SHP77 (cell line): ENCODE measurements at places on chromosomes 16 and 17.

GRCh38 chr17:68603656-68604055 lies 2.5 kb upstream of the FAM20A start:
- DNase-seq = no peak

DNA sequence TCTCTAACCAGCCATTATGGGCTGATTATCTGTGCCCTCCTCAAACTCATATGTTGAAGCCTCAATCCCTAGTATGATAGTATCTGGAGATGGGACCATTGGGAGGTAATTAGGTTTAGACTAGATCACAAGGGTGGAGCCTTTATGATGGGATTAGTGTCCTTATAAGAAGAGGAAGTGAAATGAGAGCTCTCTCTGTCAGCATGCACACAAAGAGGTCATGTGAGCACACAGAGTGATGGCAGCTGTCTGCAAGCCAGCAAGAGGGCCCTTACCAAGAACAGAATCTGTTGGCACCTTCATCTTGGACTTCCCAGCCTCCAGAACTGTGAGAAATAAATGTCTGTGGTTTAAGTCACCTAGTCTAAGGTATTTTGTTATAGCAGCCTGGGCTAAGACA lies 101.9 kb downstream of the PCTP start:
- DNase-seq = no peak

DNA sequence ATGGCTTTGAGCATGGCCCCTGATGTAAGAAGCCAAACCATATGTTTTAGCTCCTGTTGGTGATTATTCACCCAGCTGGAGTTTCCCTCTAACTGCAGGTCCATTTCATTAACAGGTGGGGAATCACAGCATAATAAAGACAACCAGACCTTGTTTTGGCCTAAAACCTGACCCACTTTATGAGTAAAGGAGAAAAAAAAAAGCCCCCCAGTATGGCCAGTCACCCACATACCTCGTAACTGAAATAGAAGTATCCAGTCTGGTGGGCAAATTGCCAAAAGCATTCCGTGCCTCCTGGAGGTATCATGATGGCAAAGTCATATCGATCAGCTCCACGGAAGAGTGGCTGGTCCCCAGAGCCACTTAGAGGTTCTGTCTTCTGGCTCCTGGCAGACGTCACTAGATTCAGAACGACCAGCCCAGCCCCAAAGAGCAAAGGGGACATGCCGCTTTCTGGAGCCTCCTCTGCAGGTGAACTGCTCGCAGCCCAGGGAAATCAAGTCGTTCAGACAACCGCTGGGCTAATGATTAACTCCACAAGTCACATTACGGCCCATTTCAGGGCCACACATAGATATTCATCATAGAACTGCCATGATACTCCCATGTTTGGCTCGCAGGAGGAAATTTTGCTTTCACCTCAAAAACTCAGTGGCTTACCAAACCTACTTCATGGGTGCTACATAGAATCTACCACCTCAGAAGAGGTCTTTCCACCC lies at the start of gene TMED6:
TSS of gene TMED6 (minus strand) at position 478 of the 719 bp plus-strand sequence. CDS start at position 445, 33 bp downstream.
- no peak for DNase-seq

DNA sequence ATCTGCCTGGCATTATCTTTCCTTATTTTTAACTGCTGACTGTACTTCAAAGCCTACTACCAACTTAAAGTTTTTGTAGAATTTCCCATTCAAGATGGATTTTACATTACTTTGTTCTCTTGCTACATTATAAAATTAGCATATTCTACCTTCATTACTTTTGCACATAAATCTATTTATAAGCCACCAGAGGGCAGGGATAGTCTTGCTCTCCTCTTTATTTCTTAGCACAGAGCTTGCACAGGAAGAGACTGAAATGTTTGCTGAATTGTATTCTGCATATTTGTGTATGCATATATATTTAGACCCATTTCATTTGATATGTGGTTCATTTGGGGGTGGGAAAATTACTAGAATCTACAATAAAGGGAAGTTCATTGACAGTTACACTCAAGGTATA lies 108.0 kb downstream of the SKAP1 start:
- DNase-seq = no peak

DNA sequence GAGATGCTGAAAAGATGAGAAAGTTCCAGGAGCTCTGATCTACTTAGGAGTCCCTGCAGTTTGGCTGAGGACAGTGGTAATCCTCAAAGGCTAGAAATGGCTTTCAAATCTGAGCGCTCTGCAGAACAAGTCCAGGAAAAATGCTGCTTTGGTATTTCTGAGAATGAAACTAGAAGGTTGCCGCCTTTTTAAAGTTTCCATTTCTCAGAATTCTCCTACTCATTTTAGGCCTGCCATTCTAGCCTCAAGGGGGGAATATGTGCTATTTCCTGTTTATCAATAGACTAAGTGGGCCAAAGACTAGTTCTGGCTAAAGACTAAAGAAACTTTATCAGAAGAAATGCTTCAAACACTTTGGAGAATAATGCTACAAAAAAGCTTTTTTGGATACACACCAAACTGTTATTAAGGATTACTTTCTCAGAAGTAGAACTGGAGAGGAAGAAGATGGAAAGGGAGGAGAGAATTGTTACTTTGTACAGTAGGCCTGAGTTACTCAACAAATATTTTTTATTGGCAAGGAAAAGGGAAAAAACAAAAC lies at the start of gene SLFN12L:
TSS of gene SLFN12L (minus strand) at position 78 of the 541 bp plus-strand sequence. CDS start 15,314 bp downstream, outside the sequence.
- DNase-seq = no peak

- DNase-seq = no peak
These were observed 49.6 kb downstream of the RTN4RL1 start for GRCh38 chr17:1975573-1975972.
